A549 treated with Mapracorat at 1 μM for 4 hours (cell line): ENCODE measurements at places on chromosomes 3 and 15. TPM values are rescaled to one million over a fixed set of nuclear protein-coding genes. Genes with fewer than 3 reads are reported as not detected.

RNU6-1 gene
- not detected in 5 replicates for total RNA-seq

HHATL gene
- total RNA-seq = not detected in 5 replicates

TRIM42 gene
- not detected in 5 replicates for total RNA-seq

CD80 gene
- total RNA-seq = not detected in 5 replicates

ZNF660 gene
- not detected in 5 replicates for total RNA-seq

CDC25A gene
- total RNA-seq = 8.7 to 10.8 TPM (median 9.3 TPM) in 5 replicates

SCAMP5 gene
- total RNA-seq = 10.3 to 14.6 TPM (median 12.4 TPM) in 5 replicates

KLHL6 gene
- total RNA-seq = not detected in 5 replicates

SLC26A6 gene
- 12.0 to 18.5 TPM (median 16.8 TPM) in 5 replicates for total RNA-seq

CLDN18 gene
- total RNA-seq = not detected in 5 replicates

UNC13C gene
- not detected in 5 replicates for total RNA-seq

ASB14 gene
- not detected in 5 replicates for total RNA-seq

RTF1 gene
- total RNA-seq = 17.8 to 21.1 TPM (median 20.4 TPM) in 5 replicates

EXD1 gene
- total RNA-seq = not detected in 5 replicates

ANKRD34C gene
- not detected in 5 replicates for total RNA-seq

TKT gene
- 1,609 to 2,106 TPM (median 2,016 TPM) in 5 replicates for total RNA-seq

ZNF385D gene
- total RNA-seq = 0.42 TPM in 1 of 5 replicates, not detected in the others

CTXN2 gene
- not detected in 5 replicates for total RNA-seq

MYNN gene
- total RNA-seq = 7.7 to 10.6 TPM (median 9.6 TPM) in 5 replicates

PPP2R3A gene
- total RNA-seq = 1.4 to 2.9 TPM (median 2.2 TPM) in 5 replicates

ST8SIA2 gene
- total RNA-seq = 0.23 to 0.63 TPM (median 0.35 TPM) in 5 replicates

GAP43 gene
- total RNA-seq = not detected in 5 replicates

VWA5B2 gene
- total RNA-seq = 0.21 to 0.60 TPM (median 0.34 TPM) in 5 replicates

PCOLCE2 gene
- 24.9 to 36.3 TPM (median 30.3 TPM) in 5 replicates for total RNA-seq
